CD4-positive, alpha-beta T cell treated with Interleukin-1 beta for 1 hour (primary cell): ENCODE measurements at places on chromosomes 13 and 19.

DNA sequence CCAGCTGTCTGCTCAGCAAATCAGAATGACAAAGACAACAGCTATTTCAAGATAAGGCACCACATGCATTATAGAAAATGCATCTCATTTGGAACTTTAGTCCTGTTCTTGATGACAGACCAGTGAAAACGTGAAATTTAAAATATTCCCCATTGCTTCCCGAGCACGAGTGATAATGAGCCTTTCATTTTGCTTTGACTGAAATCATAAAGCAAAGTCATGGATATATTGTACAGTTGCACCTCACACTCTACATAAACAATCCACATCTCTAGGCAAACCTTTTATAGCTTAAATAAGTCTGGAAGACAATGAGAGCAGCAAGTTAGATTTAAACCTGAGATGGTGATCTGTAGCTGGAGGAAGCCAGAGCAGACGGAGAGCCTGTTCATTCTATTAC lies 79.1 kb downstream of the FAM216B start:
- no peak for DNase-seq

DNA sequence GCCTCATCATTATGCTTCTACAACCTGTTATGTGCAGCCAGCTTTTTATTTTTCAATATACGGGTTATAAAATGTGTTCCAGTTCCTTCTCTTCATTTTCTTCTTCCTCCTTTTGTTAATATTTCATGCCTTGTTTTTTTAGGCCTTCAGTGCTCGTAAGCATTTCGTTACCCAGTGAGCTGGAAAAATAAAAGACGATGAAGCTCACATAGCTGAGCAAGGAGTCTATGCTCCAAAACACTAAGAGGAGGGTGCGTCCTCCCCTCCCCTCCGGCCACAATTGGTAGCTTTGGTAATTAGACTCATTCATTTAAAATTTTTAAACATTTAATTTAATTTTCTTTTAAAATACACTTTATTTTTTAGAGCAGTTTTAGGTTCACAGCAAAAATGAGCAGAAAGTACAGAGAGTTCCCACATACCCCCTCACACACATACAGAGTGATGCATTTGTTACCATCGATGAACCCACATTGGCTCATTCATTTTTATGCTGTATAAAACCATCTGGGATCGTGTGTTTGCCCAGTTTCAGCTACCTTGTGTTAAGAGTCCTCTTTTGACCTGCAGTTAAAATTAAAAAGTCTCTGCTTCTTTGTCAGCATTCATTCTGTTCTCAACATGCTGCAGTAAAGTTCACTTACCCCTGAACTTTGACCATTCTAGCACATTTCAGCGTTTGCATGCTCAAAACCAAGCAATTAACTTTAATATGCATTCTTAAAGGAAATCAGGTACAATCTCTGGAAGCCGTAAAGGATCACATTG lies 223.9 kb downstream of the LACC1 start:
- DNase-seq, result no peak

GRCh38 chr13:42891591-42891990 lies 100.5 kb downstream of the EPSTI1 start:
- no peak for DNase-seq

- no peak for DNase-seq
Observed at GRCh38 chr13:108323031-108323430, 53.5 kb downstream of the TNFSF13B start.

DNA sequence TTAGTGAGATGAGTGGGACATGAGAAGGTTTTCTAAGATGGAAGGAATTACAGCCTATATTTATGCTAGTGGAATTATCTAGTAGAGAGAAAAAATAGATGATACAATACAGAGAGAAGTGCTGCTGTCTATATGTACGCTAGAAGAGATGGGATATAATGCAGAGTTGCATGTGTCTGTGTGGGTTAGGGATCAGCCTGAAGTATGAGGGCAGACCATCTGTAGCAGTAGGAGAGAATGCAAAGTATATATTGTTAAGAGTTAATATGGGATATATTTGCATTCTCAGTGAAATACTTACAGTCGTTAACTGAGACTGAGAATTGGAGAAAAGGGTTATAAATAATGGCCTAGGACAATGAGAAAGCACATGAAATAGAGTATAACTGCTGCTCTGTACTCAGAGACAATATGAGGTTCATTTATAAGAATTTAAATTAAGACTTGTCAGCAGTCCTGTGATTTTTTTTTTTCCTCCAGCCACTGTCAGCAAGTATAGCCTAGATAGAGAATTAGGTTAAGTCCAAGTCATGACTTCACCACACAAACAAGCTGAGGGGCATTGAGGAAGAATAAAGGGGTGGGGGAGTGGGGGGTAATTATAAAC lies 77.8 kb downstream of the SLITRK1 start:
- DNase-seq, result no peak

DNA sequence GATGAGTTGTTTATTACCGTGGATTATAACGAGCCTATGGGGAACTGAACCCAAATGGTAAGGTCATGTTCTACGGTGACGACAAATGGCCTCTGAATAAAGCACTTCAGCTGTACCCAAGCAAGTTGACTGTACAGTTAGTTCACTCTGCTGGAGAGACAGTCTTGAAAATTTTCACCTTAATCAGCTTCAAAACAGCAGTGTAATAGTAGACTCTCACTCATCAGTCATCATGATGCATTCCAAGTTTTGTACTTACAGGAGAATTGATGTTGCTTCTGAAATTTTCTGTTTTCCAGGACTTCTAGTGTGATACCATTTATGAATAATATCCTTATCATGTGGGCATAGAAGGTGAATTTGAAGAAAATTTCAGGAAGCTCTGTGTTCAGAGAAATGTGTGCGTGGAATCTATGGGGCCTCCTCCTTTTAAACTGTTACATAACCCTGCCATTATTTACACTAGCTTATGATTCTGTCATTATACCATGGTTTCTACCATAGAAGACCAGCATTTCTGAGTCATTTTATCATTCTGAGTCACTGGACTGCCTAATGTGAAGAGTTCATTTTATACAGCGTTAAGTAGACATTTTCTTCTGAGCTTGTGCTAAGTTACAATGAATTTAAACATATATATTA lies 96.9 kb downstream of the WDFY2 start:
- DNase-seq, result no peak

GRCh38 chr19:11330127-11330526 lies 9.3 kb downstream of the RAB3D start:
- DNase-seq, result no peak

- DNase-seq, result no peak
Observed at GRCh38 chr19:5451494-5451893, 3.7 kb upstream of the ZNRF4 start.

- no peak for DNase-seq
Observed at GRCh38 chr13:81172603-81173002, 831.7 kb upstream of the SPRY2 start.

GRCh38 chr13:94859278-94859691 lies 146.9 kb upstream of the SOX21 start:
- no peak for DNase-seq

GRCh38 chr13:99969453-99969918 lies 2.1 kb downstream of the ZIC5 start:
- DNase-seq, result no peak

- DNase-seq, result no peak
Observed at GRCh38 chr13:110361365-110361911, 54.4 kb downstream of the COL4A2 start.
